CD4-positive, alpha-beta T cell (primary cell): ENCODE measurements at places on chromosomes 3 and 15. TPM values are rescaled to one million over a fixed set of nuclear protein-coding genes. Genes with fewer than 3 reads are reported as not detected.

DNA sequence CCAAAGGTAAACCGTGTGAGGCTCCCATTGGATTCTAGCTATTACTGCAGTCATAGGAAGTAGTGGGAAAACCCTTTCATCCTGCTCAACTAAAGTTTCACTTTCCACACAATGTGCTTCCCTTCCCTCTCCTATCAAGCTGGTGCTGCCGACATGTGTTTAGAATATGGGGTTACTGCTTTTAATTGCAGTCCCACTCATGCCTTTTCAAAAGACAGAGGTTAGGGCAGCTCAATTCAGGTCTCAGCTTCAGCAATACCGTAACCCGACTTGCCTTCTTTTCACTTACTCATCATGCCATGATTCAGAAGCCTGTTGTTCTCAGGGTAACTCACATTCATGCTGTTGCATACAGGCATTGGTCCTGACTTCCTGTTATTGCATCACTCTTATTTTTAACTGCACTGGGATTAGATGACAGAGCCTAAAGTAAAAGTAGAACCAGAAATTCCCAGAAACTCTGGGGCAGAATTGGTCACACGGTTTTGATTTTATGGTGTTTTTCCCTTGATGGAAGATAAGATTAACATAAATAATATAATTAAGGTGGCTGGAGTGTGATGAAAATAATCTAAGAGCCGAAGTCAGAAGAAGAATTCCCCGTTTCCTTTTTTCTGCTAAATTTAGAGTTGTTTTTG is 45.7 kb downstream of the C2CD4B start:
- peak; percentile 22 for DNase-seq

The CCR8 gene
- total RNA-seq: 1.3 TPM

The SUSD5 gene
- not detected for total RNA-seq

DNA sequence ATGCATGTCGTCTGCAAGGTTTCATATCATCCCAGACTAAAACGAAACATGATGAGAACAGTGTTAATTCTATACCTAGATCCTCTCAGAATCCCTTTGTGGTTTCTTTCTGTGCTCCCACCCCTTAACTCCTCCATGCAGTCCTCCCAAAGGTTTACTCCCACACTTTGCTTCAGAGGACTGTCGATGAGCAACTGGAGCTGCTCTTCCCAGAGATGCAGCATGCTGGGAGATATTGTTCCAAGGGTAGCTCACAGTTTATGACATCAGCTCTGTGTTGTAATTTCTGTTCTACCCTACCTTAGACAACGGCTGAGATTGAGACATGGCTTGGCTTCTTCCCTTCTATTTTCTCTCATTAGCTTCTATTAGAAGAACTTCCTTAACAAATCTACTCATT is 313.0 kb upstream of the COL8A1 start:
- no peak for DNase-seq

- DNase-seq: no peak
These were observed 45.4 kb upstream of the PARL start for GRCh38 chr3:183930086-183930485.

- DNase-seq: peak; percentile 56
These were observed at the start of gene MFGE8 for GRCh38 chr15:88913017-88913849. TSS of gene MFGE8 (minus strand) at chr15:88913379. CDS start at chr15:88913319, 60 bp downstream.

The GABRA5 gene
- total RNA-seq: not detected

DNA sequence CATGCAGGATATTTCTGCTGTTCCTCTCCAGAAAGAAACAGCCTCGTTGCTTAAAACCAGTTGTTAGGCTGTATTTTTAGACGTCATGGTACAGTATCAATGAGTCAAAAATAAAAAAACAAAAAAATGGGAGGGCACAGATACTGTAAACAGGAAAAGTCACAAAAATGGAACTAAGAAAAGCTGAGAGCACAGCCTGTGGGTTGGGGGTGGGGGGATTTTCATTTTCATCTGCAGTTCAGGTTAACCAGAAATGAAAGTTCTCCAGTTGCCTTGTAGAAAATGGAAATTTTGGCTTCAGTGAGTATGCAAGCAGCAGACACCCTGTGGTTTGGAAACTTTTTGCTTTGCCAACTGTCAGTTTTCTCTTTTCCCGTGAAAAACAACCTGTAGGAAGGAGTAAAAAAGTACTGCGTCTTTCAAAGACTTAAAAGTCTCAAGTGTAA is 59.0 kb downstream of the FRMD4B start:
- DNase-seq: no peak

The RAB11A gene
- 98.5 TPM for total RNA-seq

GRCh38 chr3:51721062-51721745 is 14.3 kb downstream of the GRM2 start:
- DNase-seq: no peak

- DNase-seq: no peak
These were observed 140.7 kb downstream of the MINAR1 start for GRCh38 chr15:79572691-79573404.

- DNase-seq: no peak
These were observed 64.4 kb downstream of the TRIM71 start for GRCh38 chr3:32882189-32882588.

DNA sequence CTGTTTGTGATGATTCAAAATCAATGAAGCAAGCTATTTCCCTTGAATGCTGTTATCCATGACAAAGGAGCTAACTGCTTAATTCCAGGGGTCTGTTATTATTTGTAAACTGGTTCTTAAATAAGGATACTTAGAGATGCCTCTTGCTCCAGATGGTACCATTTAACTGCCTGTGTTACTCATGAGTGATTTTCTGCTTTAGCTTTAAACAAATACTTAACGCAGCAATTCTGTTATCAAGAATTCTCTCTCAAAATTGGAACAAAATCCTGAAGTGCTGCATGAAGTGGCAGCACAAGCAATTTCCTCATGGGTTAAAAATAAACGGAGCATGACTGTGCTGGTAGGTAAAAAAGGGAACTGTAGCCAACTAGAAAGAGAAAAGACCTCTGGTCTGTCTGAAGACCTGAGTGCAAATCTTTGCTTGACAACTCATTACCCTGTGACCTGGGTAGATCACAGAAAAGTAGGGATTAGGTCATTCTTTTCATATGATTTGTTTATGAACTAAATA is 62.5 kb upstream of the GBE1 start:
- no peak for DNase-seq

- peak; percentile 54 for DNase-seq
These were observed 105.3 kb downstream of the CD47 start for GRCh38 chr3:107985496-107985895.

DNA sequence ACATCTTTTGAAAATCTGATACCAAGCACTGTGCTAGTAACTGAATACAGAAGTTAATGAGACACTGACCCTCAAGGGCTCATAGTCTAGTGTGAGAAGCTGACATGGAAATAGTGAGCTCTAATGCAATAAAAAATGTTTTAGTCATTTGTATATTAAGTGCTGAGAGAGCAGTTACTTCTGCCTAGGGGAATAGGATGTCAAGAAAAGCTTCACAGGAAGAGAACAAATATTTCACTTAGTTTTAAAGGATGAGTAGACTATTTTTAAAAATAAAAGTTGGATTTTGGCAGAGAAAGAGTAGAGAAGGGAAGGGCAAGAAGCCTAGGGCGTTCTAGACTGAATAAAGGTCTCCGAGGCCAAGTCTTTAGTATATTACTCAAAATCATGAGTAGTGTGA is 158.4 kb downstream of the ATG7 start:
- DNase-seq: no peak

GRCh38 chr3:132318451-132318850 is 1.2 kb downstream of the ACP3 start:
- no peak for DNase-seq

DNA sequence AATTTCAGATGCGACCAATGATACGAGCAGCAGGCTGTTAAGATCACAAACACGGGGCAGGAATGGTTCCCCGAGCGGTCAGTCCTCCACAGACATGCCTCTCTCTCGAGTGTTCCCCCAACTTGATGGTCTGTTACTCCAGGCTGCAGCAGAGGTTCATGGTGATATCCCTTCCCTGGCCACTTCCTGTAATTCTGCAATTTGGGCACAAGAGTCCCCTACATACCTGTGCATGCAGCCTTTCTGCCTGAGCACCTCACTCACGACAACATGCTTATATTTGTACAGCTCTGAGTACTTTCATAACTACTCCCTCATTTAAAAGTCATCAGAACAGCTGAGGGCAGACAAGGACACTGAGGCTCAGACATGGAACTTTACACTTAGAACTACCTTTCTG is 408.1 kb upstream of the NR2F2 start:
- DNase-seq: no peak

DNA sequence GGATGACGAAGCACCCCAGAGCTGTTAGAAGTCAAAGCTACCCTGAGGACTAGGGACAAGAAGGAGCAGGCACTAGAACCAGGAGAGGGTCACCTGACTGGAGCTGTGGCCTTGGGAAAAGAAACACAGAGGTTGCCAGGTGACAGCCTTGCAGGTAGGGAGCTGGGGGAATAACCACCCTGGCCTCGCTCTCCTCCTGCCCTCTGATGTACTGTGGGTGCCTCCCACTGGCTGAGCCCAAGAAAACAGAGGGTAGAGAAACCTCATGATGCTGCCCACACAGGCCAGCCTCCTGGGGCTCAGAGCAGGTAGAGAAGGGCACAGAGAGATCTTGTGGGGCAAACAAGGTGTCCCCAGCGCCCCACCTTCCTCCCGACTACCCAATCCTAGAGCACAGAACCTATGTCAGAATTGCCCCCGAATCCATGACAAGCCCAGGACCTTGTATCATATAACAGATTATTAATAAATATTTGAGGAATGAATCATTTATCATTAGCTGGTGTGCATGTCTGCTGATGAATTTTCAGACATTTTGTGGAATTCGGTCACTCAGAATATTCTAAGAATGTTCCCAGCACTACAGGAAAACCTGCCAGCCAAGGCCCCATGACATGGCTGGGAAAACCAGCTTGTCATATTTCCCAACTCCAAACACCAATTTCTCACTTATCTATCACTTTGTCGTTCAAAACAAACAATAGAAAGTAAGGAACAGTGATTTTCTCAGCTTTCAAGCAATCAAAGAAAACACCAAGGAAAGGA is 59.8 kb upstream of the MEX3B start:
- DNase-seq: no peak

DNA sequence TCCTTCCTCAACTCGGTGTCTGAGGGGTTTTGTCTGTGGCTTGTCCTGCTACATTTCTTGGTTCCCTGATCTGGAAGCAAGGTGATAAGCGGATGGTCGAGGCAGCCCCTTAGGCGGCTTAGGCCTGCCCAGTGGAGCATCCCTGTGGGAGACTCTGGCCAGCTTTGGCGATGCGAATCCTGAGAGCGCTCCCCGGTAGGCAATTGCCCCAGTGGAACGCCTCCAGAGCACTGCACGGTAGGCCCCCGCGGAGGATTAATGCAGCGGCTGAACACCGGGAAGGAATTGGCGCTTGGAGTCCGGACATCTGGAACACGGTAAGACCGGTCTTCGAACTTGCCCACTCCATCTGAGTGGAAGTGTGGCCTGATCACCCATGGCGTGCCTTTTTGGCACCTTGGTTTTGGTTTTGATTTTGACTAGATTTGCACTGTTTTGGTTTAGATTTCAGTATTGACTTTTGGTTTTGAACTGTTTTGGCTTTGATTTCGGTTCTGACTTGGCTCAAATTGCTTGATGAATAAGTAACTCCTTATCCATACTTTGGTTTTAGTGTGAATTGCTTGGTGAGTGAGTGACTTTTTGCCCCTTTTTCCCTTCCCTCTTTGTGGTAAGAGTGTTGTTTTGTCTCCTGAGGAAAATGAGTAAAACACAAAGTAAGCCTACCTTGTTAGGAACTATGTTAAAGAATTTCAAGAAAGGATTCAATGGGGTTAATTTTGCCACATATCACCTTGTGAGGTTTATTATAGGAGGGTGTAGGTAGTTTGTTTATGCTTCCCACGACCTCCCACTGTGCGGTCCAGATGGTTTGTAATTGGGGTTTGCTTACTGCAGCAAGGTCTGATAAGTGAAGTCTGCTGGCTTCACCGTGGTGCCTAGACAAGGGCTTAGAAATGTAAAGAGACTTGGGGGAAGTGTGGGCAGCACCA is 27.1 kb upstream of the GPR156 start:
- no peak for DNase-seq

GRCh38 chr3:43616034-43616433 is 5.8 kb downstream of the ANO10 start:
- DNase-seq: no peak

- peak; percentile 42 for DNase-seq
These were observed 755 bp downstream of the PDE8A start for GRCh38 chr15:84982301-84982920.

- DNase-seq: no peak
These were observed 274.0 kb downstream of the RYR3 start for GRCh38 chr15:33584797-33585196.

DNA sequence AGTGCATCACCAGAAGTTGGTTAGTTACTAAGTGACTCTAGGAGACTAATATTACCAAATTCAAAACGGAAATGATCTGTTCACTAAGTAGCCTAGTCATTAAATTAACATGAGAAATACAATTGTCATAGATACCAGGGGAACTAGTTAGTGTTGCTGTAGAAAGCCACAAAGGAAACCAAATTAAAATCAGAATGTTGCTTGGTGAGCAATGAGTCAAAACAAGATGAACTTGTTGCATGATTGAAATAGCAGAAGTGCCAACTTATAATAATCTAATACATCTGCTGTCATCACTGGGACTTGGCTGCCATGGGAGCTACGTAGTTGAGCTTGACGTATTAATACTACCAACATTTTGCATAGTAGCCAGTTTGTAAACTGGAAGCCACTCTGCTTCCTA is 458.1 kb downstream of the DIPK2A start:
- DNase-seq: no peak

GRCh38 chr15:60462027-60462426 is 16.9 kb downstream of the ICE2 start:
- DNase-seq: no peak

DNA sequence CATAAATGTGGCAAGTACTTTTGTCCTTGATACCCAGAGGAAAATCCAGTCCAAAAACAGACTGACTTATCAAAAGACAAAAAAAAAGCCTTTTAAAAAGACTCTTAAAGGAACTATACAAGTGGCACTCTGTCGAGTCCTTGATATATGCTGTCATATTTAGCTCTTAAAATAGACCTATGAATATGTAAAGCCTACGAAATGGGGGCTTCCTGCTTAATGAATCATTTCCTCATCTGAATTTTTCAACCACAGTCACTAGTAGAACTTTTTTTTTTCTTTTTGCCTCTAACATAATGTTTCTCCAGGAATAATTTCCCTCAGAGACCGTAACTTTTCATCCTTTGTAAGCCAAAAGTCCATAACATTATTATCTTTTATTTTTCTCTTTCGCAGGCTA is 95.8 kb downstream of the P3H2 start:
- no peak for DNase-seq
